ENCODE measurements at places on chromosomes 3 and 15.

DNA sequence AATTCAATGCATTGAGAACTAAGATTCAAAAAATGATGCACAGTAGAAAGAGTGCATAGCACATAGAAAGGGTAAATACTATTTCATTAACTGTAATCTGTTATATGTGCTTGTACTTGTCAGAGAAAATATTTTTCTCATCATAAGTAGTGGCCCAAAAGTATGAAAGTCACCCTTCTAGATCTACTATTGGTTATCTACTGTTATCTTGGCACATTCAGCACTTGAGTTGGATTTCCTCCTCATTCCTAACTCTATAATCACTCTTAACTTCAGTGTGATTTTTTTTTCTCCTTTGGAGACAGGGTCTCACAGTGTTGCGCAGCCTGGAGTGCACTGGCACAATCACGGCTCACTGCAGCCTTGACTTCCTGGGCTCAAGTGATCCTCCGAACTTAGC lies 194.4 kb downstream of the PCCB start:
- no peak for DNase-seq

- no peak for DNase-seq
These were observed 59.1 kb downstream of the GOLIM4 start for GRCh38 chr3:168036619-168037018.

DNA sequence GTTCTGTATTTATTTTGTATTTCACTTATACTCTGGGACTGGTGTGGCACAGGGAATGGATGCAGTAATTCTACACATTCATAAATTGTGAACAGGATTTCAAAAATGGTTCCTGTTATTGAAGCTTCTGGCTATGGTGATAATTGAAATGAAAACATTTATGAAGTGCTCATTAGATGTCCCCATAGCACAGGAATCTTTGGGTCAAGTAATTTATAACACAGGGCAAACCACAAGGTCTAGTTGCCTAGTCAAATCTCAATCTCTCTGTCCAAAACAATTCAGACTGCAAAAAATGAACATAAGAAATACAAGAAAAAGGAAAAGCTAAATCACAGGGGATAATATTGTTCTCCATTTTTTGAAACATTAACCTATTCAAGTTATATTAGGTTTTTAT lies 117.5 kb upstream of the PTPRG start:
- no peak for DNase-seq

GRCh38 chr3:157578181-157578580 lies 75.0 kb upstream of the VEPH1 start:
- no peak for DNase-seq

DNA sequence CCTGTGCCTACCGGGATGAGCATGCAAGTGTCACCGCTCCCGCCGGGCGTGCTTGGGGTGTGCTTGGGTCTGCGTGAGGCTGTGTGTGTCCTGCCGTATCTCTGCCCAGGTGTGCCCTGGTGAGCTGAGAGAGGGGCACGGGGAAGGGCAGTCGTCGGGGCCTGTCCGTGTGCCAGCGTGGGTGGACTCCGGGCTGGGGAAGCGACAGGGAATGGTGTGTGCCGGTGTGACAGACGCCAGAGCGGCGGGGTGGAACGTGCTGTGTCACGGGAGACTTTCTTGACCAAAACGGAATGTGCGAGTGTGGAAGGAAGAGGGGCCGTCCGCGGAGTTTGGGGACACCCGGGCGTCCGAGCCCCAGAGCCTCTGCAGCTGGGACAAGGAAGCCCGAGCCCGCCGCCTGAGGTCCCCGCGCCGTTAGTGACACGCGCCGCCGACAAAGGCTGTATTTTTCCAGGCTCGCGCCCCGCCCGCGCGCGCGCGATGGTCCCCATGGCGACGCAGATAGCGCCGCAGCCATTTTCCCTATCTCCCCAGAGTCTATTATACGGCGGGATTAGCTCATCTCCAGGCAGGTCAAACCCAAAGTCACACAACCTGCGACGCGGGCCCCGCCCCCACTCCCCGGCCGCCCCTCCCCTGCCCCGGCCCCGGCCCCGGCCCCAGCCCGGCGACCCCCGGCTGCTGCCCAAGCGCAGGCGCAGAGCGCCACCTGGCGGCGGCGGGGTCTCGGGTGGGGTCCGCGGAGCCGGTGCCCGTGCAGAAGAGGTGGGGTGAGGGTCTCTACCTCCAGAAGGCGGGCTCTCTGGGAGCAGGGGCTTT lies 4.5 kb upstream of the GATA2 start:
- peak; percentile 91 for DNase-seq

GRCh38 chr15:64023220-64023619 lies 23.1 kb downstream of the DAPK2 start:
- DNase-seq, result no peak

GRCh38 chr3:107803170-107803569 lies 280.4 kb downstream of the BBX start:
- DNase-seq, result no peak

DNA sequence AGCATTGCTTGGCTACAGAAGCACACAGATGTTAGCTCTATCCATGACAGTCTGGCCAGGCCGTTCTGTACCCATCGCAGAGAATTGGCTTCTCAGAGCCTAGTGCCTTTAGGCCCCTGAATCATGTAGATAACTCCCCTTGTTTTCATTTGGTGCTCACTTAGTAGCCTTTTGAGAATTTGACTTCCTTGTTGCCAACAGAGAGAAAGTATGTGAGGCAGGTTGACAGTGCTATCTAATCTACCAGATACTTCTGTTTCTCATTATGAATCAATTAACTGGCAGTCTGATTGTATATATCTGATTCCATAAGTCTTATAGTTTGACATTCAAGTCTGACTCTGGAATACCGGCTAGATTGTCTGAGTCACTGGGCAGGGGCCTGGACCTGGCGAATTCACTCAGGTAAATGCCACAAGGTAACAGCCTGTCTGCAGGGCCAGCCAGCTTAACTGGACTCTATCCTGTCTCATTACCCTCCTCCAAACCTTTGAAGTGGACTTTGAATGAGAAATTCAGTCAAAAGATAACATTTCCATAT lies 160.2 kb downstream of the GHSR start:
- DNase-seq, result no peak

- no peak for DNase-seq
These were observed 237.7 kb upstream of the EIF1B start for GRCh38 chr3:40071683-40072238.

- DNase-seq, result no peak
These were observed 292.4 kb upstream of the LRRFIP2 start for GRCh38 chr3:37466660-37467359.

- DNase-seq, result no peak
These were observed 2.2 kb downstream of the PIAS1 start for GRCh38 chr15:68056097-68056865.

GRCh38 chr3:4584456-4585249 lies 91.5 kb downstream of the ITPR1 start:
- no peak for DNase-seq

DNA sequence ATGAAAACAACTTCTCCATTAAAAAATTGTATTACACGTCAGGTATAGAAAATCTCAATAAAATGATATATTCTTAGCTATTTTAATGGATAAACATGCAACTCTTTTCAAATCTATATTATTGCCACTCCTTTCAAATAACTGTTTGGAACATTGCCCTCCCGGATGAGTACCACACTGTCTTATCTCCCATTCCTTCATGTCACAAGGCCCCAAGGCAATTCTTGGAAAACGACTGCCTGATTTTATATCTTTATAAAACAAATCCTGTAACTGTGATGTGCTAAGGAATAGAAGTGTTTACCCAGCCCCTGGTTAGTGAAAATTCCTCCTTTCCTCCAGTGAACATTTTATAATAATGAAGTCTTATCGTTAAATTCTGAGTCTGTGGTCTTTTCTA lies 6.2 kb upstream of the ZNF619 start:
- no peak for DNase-seq

DNA sequence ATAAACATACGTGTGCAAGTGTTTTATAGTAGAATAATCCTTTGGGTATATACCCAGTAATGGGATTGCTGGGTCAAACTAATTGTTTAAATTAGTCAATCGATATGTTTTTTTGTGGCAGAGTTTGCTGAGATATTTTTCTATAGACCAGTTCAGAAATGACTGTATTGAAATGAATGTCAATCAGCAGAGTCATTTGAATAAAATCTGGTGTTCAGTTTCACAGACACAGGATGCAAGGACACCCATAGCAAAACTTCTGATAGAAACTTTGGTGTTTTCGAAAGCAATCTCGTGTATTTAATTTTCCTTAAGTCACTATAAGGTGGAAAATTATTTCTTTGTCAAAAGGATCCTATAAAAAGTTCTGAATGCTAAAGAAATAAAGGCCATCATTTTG lies 434.4 kb downstream of the RAP2B start:
- no peak for DNase-seq

- DNase-seq, result no peak
These were observed 141.5 kb upstream of the TBL1XR1 start for GRCh38 chr3:177338697-177339219.

DNA sequence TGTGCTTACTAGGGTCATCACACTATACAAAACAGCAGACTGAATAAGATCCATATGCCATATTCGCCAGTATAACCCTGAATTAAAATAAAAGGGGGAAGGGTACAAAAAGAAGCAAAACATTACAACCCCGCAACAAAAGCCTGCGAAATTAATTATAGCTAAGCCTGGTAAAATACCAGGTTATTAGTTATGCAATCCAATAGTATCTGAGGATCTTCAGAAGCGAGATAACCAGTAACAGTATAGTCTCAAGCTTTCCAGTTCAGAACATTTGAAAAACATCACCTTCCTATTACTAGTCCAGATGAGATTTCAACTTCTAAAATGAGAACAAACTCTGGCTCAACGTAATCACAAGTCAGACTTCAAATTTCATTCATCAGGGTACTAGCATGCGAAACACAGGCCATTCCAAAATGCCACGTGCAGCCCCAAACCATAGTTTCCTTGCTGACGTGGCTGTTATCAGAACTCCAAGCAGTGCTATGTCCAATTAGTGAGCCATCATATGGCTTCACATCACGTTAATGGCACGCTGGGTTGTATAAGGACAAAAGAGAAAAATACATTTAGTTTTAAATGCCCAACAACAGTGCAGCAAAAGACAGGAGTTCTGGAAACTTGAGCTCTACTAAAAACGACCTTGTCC lies 1.1 kb downstream of the SSR3 start:
- peak; percentile 48 for DNase-seq

DNA sequence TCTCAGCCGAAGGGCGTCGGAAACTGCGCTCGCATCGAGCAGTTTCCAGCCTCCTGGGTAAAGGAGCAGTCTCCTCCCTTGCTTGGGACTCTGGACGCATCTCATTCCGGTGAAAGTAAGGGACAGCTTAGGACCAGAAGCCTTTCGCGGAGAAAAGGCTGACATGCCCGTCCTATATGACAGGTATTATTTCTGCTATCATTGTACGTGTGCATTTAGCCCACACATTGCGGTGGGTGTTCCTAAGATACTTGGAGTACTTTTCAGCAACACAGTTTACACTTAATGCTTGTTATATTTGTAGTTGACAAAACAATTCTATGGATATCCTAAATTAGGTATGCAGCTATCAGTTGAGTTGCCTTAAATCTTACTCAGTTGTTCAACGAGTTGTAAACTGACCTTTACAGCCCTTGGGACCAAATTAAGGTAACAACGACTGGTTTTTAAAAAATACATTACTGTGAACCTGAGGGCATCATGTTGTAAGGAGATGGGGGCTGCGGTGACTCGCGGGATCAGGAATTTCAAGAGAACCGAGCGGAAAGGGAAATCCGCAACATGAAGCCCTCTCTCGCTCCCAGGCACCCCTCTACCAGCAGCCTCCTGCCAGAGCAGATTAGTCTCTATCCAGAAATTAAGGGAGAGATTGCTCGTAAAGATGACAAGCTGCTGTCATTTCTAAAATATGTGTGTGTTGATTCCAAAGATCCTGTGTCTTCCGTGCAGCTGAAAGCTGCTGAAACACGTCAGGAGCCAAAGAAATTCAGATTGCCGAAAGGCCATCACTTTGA lies 632 bp upstream of the COPS2 start:
- DNase-seq, result peak; percentile 7

GRCh38 chr3:186523022-186523421 lies 21.2 kb downstream of the CRYGS start:
- DNase-seq, result no peak

- DNase-seq, result no peak
These were observed 29.8 kb downstream of the HGD start for GRCh38 chr3:120652281-120652680.

DNA sequence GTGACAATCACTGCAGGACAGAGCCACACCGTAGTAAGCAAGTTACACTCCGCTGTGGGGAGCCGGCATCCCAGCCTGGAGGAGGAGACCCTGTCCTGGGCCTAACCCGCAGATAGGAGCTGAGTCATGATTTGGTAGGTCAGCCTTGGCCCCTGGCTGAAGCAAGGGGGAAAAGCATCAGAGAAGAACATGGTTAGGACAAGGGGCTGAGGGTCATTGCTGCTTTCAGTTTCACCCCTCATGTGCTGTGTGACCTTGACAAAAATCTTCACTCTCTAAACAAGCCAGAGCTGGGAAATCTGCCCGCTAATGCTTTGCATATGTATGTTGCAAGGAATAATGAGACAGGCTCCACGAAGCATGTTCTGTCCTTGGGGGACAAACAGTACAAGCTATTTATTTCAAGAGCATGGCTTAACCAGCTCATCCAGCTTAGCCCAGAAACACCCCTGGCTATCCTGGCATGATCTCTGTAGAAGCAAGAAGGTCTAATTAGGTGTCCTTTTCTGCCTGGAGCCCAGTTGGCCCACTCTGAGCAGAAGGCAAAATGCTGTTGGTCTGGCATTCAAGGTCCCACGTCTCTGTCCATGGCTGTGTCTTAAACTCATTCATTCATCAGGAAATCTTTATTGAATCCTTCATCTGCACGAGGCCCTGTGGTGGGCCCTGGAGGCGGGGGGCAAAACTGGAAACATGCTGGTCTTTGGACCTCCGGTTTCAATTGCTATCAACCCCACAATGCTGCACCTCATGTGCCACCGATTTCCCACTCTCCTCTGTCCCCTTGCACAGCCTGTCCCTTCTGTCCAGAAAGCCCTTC lies 221.3 kb upstream of the LYSMD4 start:
- no peak for DNase-seq

- DNase-seq, result no peak
These were observed 108.4 kb downstream of the OXNAD1 start for GRCh38 chr3:16373341-16373946.
